Stimulated activated CD8-positive, alpha-beta memory T cell treated with anti-CD3 and anti-CD28 coated beads, Interleukin-2, amount 100 ng/mL, for 1 hour (primary cell): ENCODE measurements at places on chromosomes 12 and 14.

DNA sequence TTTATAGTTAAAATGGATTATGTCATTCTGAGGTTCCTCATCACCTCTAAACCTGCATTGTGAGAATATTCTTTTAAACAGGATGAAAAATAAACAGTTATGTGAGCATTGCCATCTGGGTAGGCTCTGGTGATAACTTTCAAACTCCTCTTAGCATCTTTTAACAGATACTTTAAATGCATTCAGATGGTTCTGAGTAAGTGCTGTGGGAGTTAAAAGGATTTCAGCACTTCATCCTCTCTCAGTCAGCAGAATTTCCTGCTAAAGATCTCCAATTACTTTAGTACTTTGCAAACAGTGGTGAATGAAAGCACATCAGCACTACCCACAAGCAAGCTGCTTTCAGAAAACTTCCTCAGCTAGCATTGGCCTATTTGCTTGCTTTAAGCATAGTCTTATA, 59.3 kb upstream of the TMTC1 start:
- DNase-seq: no peak

DNA sequence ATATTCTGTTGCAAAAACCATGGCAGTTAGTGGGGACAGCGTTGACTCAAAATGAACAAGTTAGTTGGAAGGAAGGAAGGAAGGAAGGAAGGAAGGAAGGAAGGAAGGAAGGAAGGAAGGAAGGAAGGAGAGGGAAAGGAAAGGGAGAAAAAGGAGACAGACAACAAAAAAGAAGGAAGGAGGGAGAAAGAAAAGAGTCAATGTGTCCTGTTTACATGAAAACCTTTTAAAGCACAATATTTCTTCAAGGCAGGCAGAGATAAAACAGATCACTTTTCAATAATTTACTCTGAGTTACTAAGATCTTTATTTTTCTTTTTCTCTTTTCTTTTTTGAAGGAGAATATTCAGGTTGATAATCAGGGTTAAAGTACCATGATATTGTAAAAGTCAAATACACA, 99.4 kb downstream of the CCER1 start:
- DNase-seq: no peak

GRCh38 chr12:87783467-87783866, 245.7 kb downstream of the C12orf50 start:
- DNase-seq: no peak

DNA sequence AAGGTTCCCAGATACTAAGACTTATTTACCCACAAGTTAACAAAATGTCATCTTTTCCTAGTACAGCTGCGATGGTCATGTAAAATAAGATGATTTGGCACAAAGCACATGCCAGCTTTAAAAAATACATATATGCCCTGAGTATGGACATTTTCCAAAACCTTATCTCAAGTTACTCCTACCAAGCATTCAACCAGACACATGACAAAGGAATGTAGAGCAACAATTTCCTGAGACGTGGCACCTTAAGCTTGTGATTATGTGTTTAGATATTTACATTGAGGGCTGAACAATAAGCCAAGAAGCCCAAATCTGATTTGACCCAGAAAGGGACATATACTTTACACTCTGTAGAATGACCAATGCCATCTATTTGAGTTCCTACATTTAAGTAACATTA, 24.5 kb upstream of the OVCH1 start:
- DNase-seq: no peak

- DNase-seq: no peak
Measured at GRCh38 chr12:131075611-131076010, 121.9 kb downstream of the ADGRD1 start.

GRCh38 chr14:78917462-78917861, 747.3 kb downstream of the NRXN3 start:
- DNase-seq: no peak

DNA sequence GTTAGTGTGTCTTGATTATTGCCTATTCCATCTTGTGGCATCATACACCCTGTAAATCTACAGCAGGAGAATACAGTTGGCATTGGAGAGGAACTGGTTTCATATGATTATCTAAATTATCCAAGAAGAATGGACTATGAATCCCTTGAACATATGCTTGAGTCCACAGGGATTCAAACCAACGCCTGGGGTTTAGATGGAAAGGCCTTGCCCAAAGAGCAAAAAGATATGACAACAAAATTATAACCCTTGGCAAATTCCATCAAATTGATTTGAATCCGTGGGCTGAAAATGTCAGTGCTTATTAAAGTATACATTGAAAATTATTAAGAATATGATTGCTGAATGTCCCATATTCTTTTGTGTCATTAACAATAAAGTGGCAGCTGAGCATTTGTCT, 108.2 kb downstream of the PDE3A start:
- no peak for DNase-seq

DNA sequence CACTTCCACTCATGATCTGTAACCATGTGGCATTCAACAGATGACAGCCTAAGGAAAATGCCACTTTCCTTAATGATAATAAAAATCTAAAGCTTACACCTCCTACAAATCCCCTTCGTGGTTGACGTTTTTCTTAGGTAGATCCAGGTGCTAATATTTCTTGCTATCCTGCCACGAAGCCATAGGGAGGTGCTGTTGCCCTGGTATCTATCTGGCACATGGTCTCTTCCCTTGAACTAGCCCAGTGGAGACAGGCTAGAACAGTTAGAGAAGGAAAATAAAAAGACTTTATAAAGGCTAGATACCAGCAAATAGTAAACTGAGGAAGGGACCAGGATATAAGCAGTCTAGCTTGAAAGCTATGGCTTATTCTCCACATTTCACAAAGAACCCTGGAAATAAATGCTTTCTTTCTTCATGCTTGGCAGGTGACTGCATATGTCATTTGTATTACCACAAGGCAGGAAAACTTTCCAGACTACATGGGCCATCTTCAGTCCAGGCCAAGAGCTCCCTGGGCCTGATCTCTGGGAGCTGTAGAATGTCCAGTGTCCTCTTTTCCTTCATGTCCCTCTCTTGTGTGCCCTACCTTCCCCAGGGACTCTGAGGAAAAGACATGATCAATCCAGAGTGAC, 15.3 kb downstream of the SPIC start:
- no peak for DNase-seq

- DNase-seq: no peak
Measured at GRCh38 chr14:24921903-24922302, 128.0 kb downstream of the STXBP6 start.

- DNase-seq: no peak
Measured at GRCh38 chr14:73238424-73238852, 1.1 kb downstream of the PAPLN start.

- DNase-seq: no peak
Measured at GRCh38 chr14:69580009-69580577, 5.4 kb upstream of the CCDC177 start.

DNA sequence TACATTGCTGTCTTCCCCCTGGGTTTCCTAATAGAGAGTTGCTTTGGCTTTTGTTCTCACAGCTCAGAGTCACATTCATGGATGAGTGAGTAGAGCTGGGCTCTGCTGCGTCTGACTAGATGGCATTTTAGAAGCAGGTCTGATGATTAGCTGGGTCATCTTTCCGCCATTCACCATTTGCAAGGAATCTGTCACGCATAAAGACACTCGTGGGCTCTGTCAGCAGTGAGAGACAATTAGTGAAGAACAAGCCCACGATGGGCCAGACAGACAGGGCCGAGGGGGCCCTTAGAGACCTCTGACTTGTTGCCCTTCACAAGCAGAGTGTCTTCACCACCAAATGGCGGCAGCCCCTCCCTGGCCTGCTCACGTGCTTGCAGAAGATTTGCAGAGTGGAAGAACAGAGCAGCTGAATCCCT, 175.0 kb downstream of the CRADD start:
- DNase-seq: no peak

GRCh38 chr14:69424149-69424923, 25.8 kb downstream of the SLC39A9 start:
- DNase-seq: no peak

GRCh38 chr12:14960548-14961465, 594 bp downstream of the ARHGDIB start:
- no peak for DNase-seq

DNA sequence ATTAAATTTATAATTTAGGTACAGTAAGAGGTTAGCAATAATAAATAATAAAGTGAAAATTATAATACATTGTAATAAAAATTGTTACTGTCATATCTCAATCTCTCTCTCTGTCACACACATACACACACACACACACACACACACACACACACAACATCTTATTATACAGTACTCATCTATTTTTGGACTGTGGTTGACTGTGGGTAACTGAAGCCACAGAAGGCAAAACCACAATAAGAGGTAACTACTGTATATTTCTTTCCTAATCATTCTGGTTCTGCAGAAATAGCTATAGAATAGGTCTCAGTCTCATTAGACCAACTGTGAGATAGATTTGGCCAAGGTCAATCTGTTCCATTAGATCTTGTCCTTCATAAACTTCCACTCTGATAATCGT, 33.1 kb upstream of the PTPRO start:
- DNase-seq: no peak

DNA sequence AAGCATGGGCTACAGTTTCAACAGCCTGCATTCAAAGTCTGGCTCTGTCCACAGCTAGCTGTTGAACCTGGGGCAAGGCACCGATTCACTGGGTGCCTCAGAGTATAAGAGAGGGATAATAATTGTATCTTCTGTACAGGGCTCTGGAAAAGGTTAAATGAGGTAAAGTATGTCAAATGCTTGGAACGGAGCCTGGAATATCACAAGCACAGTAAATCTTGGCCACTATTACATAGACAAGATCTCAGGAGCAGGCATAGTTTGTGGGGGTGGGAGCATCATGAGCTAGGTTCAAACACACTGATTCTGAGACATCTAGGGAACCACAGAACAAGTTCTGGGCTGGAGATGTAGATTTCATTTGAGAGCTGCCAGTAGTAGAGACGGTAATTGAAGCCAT, 203.7 kb upstream of the NUDT4 start:
- DNase-seq: no peak

DNA sequence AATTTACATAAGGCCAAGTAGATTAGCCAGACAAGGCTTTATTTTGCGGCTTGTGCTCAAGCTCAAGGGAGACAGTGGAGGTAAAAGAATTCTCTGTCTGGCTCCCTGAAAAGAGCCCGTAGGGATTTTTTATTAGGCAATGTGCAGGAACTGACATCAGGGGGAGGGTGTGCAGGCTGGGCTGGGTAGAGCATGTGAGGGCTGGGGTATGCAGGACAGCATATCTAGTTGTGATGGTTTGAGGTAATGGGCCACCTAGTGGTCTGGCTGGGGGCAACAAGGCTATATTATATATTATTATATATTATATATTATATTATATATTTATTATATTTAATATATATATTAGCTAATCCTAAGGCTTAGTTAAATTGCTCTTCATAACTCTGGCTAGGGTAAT, 102.1 kb downstream of the TMEM117 start:
- no peak for DNase-seq

DNA sequence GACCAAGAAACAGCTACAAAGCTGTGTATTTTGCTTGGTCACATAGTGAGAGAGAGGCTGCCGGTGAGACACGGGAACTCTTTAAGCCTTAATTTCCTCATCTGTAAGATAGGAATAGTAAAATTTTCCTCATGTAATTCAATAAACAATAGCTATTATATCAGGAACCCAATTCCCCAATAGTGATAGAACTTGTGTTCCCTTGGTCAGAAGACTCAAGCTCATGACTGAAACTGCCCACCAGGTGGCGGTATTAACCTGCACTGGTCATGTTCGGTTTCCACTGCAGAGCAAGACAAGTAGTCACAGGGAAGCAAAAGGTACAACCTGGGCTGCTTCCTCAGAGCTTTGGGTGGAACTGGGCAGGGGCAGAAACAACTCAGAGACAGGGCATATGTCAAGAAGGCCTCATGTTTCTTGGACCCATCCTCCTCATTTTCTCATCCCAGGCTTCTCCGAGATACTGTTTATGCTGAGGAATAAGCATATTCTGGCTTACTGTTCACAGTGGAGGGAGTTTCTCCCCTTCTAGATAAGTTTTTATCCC, 4.2 kb upstream of the AJUBA start:
- peak; percentile 74 for DNase-seq

GRCh38 chr12:49089821-49090773, 4.5 kb downstream of the DHH start:
- no peak for DNase-seq

GRCh38 chr12:53486736-53487487, 12.3 kb downstream of the MAP3K12 start:
- no peak for DNase-seq

DNA sequence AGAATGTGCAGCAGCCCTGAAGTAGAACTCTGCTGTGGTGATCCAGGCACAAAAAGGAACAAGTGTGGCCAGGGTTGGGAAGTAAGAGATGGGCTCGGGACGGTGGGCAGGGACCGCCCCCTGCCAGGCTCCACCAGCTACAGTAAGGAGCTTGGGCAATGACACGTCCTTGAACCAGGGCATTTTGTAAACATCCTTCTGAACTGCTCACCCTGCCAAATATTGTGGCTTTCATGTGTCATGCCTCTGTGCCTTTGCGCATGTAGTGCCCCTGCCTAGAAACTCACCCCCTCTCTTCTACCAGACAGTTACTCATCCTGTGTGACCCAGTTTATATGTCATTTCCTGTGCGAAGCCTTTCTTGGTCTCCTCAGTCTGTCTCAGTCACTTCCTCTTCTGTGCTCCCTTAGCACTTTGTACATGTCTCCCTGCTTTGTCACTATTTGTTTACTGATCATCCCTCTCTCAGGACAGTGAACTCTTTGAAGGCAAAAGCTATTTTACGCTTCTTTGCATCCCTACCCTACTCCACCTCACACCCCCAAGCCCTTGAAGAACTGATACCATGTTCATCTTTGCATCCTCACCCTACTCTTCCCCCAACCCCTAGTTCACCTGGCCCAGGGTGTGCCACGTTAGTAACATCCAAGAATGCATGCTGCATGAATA, 108.9 kb upstream of the PLEKHG7 start:
- peak; percentile 52 for DNase-seq

DNA sequence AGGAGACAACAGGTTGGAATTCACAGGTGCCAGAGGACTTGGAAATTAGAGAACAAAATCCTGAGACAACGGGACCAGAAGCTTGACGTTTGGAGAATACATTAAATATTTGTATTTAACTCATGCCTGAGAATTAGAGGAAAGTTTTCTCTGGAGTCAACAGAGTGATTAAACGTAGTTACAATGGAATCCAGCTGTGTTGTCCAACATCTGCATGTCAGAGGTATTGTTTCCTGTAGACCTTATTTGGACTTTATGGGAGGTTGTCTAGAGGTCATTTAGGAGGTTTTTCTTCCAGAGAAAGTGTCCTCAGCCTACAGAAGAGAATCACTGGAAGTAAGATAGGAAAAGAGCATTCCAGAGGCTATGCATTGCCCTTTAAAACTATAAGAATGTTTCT, 45.1 kb upstream of the RERGL start:
- no peak for DNase-seq
